Right ventricle myocardium inferior (tissue), 1 donor: ENCODE measurements at places on chromosomes 5 and 9.

DNA sequence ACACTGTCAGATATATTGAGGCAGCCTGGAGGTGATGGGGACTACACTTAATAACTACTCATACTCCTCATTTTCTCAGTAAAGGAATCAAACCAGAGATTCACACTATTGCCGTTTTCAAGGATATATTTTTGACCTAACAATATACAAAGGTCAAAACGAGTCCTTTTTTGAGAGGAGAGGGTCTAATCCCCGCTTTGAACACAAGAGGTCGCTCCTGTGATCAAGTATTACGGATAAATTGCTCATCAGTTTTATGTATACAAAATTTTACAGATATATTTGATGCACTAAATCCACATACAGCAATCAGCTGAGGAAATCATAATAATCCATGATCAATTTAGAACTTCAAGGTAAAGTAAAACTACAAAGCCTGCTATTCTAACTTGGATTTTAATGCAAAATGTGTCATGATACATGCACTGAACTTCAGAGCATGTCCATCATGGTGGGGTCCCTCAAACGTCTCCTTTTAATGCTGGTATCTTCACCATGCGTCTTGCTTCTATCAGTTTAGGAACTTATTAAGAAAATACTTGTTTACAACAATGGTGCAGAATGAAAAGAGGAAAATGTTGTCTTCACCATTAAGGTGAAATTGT lies 2.5 kb upstream of the ISL1 start:
- no peak for DNase-seq

DNA sequence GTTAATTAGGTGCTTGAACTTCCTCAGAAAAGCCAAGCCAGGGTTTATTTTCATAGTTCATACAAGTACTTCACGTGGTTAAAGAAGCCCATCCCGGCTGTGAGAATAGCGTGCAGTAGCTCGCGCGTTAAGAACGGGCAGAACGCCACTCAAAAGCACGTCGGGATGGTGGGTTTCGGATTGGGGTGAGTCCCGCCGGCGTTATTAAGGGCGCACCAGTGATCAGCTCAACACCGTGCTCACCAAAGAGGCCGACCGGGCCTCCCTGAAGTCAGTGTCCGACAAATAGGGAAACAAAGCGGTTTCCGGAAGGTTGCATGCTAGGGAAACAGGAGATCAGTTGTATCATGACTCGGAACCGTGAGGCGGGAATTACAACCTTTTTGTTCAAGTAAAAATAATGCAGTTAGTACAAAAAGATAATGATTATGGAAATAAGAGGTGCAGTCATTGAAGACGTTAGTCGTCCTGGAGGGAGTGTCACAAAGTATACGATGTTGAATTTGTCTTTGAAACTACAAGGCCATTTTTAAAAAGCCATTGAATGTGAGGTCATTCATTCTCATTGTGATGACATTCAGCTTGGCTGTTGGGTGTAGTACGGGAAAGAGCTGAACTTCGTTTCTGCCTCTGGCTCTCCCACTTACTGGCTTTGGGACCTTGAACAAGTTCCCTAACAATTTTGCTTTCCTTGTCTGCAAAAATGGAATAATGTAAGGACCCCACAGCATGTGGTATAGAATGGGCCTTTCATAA lies 992 bp downstream of the SETD9 start:
- DNase-seq, result peak; percentile 78

DNA sequence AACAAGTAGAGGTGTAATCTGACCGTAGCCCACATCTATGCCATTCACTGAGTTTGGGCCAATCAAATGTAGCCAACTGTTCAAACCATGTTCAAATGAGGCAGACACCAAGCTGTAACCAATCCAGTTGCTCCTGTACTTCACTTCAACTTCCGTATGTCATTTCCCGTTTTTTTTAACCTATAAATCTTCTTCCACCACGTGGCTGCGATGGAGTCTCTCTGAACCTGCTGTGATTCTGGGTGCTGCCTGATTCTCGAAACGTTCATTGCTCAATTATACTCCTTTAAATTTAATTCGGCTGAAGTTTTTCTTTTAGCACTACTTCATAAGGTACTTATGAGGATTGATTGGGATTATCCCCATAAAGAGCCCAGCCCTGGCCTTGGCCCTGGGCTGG lies 179.7 kb downstream of the PIK3R1 start:
- DNase-seq, result no peak

DNA sequence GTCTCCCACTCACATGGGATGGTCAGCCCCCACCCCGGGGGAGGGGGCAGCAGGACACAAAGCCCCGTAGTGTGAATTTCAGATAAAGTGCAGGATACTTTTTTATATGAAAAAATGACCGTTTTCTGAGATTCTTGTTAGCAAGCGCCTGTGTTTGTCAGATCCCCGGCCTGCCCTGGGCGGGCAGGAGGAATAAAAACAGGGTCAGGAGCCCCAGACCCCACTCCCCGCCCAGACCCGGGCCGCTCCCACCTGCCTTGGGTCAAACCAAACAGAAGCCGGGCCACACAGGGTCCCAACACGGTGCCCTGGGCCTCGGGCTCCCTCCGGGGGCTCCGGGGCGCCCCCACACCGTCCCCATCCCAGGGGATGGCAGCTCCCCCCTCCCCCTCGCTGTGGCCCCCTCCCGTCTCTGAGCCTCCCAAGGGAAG lies 13.5 kb upstream of the NRARP start:
- no peak for DNase-seq
